ENCODE measurements at places on chromosomes 6 and 20.

DNA sequence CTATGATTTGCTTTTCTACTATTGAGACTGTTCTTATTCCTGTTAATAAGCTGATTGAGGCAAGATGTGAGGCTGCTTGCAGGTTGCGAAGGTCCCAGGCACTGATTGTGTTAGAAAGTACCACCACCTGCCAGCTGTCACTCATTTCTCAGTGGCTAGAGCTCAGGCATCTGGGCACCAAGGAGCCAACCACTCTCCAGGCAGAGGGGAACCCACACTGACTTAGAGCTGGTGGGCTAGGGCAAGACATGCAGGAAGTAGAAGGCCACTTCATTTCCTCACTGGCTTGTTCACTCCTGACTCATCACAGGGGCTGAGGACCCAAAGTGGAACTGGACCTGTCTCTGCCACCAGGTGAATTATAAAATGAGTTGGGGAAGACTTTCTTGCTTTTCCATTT, 7.8 kb upstream of the DLL1 start:
- no peak for DNase-seq

- no peak for DNase-seq
Observed at GRCh38 chr20:4217349-4217841, 202.0 kb upstream of the RNF24 start.

DNA sequence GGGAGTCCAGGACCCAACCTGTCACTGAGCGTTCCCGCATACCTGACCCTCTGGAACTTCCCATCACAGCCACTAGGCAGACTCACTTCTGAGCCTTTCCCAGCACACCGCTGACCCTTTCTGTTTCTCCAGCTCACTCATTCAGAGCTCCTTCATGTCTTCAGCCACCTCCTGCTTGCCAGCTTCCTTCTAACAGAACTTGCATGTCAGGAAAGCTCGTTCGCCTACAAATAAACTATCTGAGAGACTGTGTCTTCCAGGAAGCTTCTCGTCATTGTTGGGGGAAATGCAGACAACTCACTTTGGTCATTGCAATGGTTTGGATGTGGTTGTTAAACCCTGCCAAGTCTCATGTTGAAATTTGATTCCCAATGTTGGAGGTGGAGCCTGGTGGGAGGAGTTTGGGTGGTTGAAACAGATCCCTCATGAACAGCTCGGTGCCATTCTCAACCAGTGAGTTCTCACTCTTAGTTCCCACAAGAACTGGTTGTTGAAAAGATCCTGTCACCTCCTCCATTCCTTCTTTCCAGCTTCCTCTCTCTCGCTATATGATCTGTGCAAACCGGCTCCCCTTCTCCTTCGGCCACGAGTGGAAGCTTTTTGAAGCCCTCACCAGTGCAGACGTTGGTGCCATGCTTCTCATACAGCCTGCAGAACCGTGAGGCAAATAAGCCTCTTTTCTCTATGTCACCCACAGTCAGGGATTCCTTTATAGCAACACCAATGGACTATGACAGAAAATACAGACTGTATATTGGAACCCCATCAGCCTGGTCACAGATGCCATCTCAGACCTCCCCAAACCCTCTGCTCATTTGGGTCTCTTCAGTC, 1.4 kb upstream of the MUC21 start:
- no peak for DNase-seq

- DNase-seq: no peak
Observed at GRCh38 chr6:9507136-9507895, 907.6 kb downstream of the TFAP2A start.

- DNase-seq: no peak
Observed at GRCh38 chr6:136618086-136618485, 67.9 kb upstream of the MAP7 start.

All from activated CD4-positive, alpha-beta T cell treated with anti-CD3 and anti-CD28 coated beads for 48 hours (primary cell).